Calu3 (cell line): ENCODE measurements at places on chromosomes 1 and 21. TPM values are rescaled to one million over a fixed set of nuclear protein-coding genes. Genes with fewer than 3 reads are reported as not detected.

GRCh38 chr1:94783342-94784189 lies 36.6 kb upstream of the SLC44A3 start:
- no peak for DNase-seq

- no peak for DNase-seq
Observed at GRCh38 chr21:16419188-16419921, 689.6 kb downstream of the USP25 start.

The ETV3L gene
- total RNA-seq, result not detected in 2 replicates

The PKP1 gene
- total RNA-seq, result 0.09 and 0.17 TPM in 2 replicates

The KRTAP11-1 gene
- total RNA-seq, result not detected in 2 replicates

GRCh38 chr1:60558236-60558635 lies 484.7 kb upstream of the C1orf87 start:
- no peak for DNase-seq

GRCh38 chr1:230335861-230336522 lies 90.1 kb downstream of the PGBD5 start:
- DNase-seq, result no peak

GRCh38 chr1:15731735-15732685 lies 4.0 kb upstream of the SLC25A34 start:
- no peak for DNase-seq

DNA sequence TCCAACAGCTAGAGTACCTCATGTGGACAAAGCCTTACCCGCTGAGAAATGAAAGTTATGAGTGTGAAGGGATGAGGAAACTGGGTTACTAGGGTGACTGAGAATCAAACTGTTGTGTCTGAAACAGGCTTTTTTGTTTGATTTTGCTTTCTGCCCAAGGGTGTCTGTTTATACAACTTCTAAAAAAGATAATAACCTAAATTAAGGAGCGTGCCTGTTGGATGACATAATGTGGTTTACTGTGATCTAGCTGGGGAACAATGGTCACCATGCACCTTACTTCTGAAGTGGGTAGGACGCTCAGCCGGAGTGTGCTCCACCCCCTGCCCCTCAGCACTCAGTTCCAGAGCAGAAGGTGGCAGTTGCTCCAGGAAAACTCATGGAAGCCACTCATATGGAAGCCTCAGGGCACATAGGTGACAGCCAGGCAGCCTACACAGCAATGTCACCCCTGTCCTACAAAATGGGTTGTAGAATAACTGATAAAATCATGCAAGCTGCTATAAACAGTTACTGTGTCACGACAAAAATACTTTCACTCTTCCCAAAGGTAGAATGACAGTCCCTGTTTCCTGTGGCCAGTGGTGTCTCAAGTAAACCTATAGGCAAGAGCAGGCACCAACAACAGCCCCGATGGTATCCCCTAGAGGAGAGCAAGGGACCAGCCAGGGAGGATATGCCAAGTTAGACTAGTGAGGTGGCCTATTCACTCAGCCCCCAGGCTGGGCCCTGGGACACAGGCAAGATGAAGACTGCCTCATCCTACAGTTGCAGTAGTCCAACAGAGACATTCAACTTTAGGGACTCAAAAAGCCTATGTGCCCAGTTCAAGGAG lies 29.3 kb downstream of the SIPA1L2 start:
- DNase-seq, result no peak

The DCLRE1B gene
- total RNA-seq, result 6.9 and 7.5 TPM in 2 replicates

The TNFRSF18 gene
- 0.66 TPM in 1 of 2 replicates, not detected in the other for total RNA-seq

DNA sequence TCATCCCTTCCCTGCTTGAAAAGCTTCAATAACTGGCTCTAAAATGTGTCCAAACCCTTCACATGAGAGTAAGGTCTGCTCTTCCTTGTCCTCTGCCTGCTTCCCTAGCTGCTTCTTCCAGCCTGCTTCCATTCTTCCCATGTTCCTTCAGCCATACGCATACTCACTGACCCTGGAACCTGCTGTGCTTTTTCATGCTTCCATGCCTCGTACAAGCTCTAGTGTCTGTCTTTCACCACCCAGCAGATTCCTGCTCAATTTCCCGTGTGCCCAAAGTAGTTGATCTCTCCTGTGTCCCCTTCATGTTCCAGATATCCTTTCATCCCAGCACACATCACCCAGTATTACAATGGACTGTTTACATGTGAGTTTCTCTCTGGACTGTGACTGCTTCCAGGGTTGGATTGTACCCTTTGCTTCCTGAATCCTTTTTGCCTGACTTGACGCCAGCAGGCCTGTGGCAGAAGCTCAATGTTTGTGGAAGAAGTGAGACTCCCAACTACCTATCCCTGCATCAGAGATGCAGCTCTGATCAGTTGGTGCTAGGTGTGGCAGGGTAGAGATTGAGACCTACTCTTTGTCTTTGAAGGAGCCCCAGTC lies 35.9 kb upstream of the RNF19B start:
- no peak for DNase-seq

DNA sequence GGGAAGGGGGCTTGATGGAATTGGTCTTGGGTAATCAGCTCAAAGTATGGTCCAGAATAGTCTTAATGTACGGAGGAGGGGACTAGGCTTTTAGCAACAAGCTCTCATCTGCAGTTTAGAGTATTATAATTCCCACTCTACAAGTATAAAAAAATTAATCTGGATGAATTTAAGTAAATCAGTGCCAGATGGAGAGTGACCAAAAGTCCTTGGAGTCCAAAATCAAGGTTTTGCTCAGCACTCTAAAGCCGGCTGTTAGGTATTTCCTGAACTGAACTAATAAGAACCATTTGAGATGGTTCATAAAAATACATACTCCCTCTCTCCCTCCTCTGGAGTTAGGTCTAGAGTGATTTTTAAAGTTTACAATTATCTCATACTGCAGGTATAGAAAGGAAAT lies 23.7 kb downstream of the GLUL start:
- no peak for DNase-seq
